Activated naive CD8-positive, alpha-beta T cell treated with anti-CD3 and anti-CD28 coated beads, Interleukin-2, amount 10 ng/mL, durations not matched to agents 7 days and 5 days (primary cell): ENCODE measurements at places on chromosomes 4 and X.

GRCh38 chr4:38529189-38530115 is 134.5 kb upstream of the KLF3 start:
- peak; percentile 36 for DNase-seq

- no peak for DNase-seq
Observed at GRCh38 chrX:68571610-68572311, 72.9 kb downstream of the YIPF6 start.

DNA sequence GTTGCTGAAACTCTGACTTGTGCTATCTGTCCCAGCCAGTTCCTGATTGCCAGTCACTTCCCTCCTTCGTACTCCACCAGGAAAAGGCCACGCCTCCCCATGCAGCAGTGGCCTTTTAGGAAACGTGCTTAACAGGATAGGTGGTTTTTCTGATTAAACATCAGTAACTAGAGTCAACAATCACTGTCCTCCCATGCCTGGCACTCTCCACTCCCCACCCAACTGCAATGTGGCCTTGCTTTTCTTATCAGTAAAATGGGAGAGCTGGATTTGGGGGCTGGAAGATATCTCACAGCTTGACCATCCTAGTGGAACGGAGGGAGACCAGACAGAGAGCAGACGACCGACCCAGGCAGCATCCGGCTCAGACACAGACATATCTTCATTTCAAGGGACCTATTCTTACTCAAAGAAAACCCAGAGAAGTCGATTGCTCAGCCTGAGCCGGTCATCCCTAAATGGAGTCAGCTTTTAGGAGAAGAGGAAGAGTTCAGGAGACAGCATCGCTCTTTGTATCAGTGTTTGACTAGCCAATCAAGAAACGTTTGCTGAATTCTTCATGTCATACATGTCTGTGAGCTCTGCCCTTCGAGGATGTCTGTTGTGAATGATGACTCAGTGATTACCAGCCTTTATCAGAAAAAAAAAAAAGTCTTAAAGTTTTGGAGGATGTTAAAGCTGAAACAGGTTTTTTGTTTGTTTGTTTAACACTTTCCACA is 12.7 kb upstream of the UBA6 start:
- DNase-seq: no peak

DNA sequence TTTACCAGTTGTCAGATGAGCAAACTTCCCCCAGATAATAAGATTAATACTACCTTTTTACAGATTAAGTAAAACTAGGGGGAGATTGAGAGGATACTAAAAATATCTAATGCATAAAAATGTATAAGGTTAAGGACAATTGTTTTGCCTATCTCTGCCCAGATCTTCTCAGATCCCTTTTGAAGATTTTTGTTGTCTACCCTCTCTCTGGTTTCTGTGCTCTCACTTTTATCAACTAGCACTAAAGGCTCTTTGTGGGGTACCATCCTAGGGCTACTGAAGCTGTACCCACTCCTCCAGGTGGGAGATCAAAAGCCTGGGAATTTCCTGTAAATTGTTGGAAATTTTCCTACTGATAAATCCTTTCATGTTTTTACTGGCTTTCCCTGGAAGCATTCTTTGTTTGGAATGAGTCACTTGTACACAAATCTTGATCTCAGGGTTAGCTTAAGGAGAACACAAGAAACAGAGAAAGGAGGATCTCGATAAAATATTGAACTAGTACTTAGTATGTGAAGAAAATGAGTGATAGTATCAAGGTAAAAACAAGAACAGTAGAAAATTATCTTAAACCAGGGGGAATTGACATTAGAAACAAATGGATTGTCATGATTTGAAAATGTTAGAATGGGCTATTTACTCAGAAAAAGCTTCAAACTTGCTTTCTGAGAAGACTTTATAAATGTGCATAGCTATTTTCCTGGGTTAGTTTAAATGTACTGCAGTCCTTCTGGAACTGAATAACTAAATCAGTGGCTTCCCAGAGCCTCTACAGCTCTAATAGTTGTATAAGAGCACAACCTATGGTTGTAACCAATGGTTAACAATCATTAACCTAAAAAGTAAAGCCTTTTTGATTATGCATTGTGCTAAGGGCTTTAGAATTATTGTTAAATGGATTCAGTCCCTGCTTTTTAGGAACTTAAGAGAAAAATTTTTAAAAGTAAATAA is 679.9 kb upstream of the MAGEB2 start:
- DNase-seq: no peak

DNA sequence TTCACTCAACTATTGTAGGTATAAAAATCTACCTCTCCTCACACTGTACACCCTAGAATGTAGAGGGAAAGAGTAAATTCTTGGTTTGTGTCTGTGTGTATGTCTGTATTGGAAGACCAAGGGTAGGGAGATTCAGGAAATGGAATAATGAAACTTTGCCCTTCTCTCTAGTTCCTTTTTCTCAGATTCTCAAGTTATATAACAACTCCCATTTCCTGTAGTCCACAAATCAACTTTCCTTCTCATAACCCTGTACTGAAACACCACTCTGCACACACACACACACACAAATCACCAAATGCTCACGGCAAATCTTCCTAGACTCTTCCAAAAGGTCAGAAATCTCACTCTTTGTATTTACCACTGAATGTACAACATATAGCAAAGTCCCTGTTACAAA is 824.5 kb upstream of the DIAPH2 start:
- DNase-seq: no peak

DNA sequence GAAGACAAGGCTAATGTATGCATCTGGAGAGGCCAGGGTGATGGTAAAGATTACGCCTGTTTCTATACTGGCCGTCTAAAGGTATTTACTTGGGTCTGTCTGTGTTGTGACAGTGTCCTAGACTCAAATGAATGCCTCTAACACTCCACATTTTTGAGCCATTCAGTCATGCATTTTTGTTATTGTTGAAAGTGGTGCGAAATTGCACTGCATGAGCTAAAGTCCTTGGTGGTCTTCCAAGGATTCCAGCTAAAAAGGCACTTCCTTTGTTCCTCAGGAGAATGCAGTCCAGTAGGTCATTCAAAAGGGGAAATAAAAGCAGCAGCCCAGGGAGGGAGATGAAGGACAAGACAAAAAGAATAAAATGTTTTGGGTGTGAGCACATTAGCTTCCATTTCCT is 3.0 kb downstream of the GPC4 start:
- no peak for DNase-seq

- no peak for DNase-seq
Observed at GRCh38 chrX:16839852-16840460, 30.2 kb downstream of the RBBP7 start.

- DNase-seq: no peak
Observed at GRCh38 chrX:28850955-28851354, 263.7 kb downstream of the IL1RAPL1 start.

- DNase-seq: no peak
Observed at GRCh38 chr4:150799207-150799606, 215.9 kb downstream of the LRBA start.

GRCh38 chr4:111435986-111436744 is 709.1 kb upstream of the FAM241A start:
- DNase-seq: no peak

- DNase-seq: no peak
Observed at GRCh38 chrX:129632443-129632842, 22.3 kb downstream of the APLN start.

DNA sequence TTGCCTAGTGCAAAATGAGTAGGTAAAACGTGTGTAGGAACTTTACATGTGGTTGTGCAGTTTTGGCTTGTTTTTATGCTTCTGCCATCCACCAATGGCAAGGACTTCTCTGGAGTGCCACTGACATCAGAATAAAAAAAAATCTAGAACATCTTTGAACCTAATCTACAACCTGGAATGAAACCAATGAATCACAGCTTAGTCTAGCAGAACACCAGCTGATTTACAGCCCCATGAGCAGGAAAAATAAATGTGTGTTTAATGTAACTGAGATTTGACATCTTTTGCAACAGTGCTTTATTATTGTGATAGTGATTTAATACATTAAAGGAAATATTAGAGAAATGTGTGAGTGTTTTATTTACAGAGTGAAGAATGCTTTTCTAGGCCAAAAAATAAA is 995.1 kb downstream of the PCDH7 start:
- DNase-seq: no peak

- no peak for DNase-seq
Observed at GRCh38 chr4:148857239-148857972, 415.2 kb upstream of the NR3C2 start.

DNA sequence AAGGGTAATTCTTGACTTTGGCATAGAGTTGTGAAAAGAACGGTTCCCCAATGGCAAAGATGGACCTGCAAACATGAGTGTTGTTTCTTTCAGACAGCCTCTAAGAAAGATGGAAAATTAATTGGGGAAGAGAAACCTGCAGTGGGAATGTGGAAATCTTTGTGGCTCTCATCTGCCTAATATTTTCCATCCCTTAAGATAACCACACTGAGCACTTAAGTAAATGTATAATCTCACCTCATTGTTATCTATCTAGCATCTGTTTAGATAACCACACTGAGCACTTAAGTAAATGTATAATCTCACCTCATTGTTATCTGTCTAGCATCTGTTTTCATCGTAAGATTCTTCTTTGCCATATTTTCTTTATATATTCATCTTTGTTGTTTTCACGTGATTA is 149.3 kb downstream of the NWD2 start:
- no peak for DNase-seq

DNA sequence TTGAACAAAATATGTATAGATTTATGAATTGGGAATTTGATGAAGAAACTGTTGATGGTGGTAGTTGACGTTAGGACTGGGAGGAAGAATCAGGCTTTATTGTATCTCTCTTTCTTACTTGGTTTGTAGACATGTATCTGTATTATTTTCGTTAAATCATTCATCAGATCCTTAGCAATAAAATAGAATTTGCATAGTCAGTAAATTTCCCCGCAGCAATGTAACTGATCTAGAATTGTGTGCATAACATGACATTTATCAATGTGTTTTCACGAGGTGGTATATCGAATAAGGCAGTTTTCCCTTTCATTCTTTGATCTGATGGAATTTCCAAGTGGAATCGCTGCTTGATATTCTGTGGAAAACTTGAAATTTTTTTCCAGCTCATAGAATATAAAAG is 308.8 kb downstream of the SPRY1 start:
- DNase-seq: no peak

DNA sequence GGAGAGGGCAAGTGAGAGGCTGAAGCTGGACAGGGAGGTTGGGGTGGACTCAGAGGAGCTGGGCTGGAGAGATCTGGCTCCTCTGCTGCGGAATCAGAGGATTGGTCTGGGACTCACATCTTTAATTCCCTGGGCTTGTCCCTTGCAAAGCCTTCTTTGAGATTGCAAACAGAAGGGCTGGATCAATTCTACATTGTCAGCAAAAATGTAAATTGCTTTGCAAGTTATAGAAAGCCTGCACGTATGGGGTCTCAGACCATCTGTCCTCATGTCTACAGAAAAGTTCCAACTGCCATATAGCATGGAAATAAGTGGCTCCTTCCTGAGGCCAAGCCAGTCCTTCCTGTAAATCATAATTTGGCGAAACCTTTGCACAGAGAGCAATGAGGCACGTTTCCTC is 449.6 kb downstream of the UBE2NL start:
- no peak for DNase-seq

GRCh38 chr4:101200561-101200960 is 146.8 kb downstream of the PPP3CA start:
- no peak for DNase-seq

DNA sequence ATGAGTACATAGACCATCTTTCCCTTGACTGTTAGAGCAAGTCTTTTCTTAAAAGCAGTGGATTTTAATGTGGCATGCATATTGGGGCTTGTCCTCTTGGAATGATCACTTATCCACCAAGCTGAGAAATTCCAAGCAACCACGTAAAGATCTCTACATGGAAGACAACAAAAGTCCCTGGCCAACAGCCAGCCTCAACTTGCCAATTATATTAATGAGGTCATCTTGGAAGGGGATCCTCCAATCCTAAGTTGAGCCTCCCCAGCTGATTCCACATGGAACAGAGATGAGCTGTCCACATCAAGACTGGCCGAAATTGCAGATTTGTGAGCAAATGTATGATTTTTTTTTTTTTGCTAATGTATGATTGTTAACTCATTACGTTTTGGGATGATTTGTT is 20.6 kb upstream of the FTHL17 start:
- DNase-seq: no peak
